Upper lobe of left lung (tissue), 6 donors: ENCODE measurements at places on chromosomes 3 and 15.

DNA sequence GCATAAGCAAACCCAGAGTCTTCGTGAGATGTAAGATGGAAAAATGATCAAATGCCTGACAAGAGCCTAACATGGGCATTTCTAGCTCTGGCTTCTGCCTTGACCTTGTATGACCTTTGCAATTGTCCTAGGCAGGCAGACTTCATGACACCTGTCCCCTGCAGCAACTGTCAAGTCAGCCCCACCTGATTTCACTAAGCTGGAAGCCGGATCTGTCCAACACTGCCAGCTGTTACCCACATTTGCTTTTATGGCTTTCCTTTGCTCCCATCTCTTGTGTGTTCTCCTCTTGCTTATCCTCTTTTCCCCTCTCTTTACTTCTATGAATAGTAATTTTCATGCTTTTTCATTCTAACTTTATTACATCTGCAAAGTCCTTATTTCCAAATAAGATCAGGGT is 48.5 kb upstream of the TNIK start:
- DNase-seq, result no peak

DNA sequence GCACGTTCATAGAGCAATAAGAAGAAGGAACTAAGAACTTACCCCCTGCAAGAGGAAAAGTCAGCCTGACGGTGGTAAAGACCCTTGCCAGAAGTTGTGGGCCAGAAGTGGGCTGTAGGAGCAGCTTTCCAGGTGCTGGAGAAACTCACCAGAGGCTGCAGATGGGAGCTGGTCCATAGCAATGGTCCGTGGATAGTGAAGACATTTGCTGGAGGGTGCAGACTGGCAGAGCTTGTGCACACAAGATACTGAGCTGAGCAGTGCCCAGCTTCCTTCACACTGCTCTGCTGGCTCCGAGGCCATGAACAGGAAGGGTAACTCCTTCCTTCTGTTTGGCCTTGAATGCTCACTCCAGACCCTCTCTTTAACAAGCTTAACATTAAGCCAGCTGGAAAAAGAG is 149.8 kb upstream of the BNIP2 start:
- no peak for DNase-seq

DNA sequence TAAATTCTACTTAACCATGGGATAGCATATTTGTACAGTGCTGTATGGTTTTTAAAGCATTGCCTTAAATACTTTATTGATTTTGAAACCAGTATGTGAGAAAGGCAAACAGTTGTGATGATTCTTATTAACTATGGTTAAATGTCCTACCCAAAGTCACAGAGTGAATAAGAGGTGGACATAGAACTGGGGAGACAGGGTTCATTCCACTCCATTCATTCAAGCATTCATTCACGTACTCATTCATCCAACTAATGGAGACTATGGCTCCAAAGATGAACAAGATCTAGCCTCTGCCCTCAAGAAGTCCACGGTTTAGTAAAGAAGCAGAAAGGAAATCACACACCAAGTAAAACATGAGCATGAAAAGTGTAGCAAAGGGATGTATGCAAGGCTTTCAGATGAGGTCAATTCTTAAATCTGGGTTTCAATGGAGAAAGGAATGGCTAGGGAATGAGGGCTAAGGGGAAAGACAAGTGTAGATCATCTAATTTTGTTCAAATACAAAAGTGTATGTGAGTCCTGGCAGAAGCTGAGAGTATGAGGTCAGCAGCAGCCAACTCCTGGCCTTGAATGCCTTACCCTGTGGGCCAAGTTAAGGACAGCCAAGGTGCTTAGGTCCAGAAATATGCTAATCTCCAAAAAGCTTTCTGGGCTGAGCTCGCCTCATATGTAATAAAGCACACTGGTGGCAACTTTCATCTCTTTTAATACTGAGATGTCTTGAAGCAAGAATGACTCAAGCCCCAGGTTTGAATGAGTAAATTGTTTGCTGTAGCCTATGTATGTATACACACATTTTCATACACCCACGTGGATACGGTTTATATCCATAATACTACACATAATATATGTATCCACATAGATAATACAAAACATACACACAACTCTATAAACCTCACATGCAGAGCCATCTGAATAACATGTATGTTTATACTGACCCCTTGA is 4.3 kb downstream of the TNIK start:
- DNase-seq, result no peak

DNA sequence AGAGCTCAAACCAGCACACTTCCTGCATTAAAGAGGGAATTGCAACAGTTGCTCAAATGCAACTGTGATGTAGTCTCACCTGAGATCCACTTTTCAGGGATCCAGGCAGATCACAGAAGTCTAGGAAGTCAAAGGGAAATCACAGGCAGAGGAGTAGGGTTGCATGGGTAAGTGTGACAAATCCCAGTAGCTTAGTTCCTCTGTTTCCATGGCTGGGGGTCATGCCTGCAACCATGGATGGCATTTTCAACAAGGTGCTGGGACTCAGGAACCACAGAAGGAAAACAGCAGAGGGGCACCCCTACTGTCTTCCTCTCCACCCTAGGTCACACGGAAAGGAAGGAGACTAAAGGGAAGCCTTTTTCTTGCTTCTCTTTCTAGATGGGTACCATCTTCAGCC is 36.5 kb upstream of the ARNT2 start:
- DNase-seq, result no peak
